GM04503 (cell line): ENCODE measurements at places on chromosomes 13 and 19.

DNA sequence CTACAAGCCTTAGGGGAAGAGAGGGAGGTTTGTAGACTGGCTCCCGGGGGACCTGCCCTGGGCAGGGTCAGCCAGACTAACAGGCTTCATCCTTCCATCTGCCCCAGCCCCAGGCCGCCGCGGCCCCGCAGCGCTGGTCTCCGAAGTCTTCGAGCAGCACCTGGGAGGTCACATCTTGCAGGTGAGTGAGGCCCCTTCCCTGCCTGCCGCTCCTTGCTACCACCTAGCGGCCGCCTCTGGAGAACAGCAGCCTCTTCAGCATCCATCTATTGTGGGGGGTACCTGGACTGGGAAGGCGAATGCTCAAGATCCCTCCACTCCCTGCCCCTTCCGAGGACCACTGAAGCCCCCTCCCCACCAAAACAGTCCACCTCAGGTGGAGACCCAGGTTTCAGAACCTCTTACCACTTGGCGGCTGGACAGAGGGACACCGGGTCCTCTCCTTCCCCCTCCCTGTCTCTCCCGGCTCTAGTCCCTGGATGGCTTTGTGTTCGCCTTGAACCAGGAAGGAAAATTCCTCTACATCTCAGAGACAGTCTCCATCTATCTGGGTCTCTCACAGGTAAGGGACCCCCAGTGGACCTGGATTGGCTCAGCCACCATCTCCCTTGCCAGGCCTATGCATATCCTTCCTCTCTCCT is 12.7 kb downstream of the NPAS1 start:
- DNase-seq = no peak

- no peak for DNase-seq
Observed at GRCh38 chr13:110106726-110107125, 200.2 kb downstream of the COL4A1 start.

- no peak for DNase-seq
Observed at GRCh38 chr19:17580470-17581144, 25.2 kb downstream of the COLGALT1 start.

DNA sequence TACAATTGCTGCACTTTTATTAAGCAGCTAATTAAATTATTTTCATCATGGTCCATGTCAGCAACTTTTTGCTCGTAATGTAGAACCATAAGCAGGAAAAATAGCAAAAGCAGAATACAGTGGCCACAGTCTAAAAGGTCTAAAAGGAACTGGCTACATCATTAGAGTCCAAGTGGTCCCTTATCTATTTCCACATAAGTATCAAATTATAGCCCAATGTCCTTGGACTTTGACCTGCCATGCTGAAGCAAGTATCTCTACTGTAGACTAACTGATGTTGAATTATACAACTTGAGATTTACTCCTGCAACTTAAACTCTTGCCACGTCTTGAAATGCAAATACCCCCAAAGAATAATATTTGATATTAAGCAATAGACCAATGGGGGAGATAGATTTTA is 68.8 kb downstream of the OXGR1 start:
- DNase-seq = no peak

GRCh38 chr19:21328406-21328805 is 804 bp downstream of the ZNF708 start:
- DNase-seq = no peak

DNA sequence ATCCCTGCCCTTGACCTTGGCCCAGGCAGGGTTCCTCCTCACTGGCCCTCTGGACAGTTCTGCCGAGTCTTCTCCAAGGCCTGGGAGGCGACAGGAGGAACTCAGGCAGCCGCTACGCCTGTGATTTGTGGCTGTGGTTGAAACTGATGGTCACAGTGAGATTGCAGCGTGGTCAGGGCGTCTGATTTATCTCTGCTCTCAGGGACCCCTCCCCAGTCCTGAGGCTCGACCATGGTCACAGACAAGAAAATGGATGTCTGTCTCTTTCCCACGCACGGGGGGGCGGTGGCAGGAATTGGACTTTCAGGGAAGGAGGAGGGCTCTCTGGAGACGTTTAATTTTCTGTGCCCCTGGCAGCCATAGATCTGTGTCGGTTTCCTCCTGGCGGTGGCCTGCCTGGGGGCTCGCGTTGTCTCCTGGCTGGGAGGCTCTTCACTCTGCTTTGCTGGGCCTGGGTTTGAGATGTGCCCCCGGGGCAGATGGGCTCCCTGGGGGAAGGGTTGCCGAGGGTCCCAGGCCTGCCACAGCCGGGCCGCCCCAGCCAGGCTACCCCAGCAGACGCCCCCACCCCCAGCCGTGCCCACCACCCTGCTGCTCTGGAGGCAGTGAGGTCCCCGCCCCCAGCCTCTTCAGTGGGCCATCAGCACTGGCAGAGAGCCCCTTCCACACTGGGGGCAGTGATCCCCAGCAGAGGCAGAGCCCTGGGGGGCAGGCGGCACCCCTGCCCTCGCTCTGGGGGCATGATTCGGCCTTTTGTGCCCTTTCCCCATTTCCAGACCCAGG is 167.4 kb downstream of the KDM4B start:
- DNase-seq = no peak

DNA sequence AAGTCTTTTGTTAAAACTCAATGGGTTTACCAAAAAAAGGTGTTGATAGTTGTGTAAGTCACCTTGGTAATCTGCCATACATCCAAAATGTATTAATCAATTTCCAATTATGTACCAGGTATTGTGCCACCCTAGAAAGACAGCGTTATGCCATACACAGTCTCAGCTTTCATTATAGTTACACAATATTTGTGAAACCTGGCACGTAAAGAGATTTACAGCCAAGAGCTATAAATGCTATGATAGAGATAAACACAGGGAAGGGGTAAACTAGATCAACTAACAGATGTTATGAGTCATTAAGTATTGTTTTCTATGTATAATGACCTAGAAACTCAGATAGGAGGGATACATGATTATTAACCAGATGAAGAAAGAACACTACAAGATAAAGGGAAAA is 725.6 kb upstream of the SLITRK5 start:
- DNase-seq = no peak

GRCh38 chr13:112711528-112712265 is 21.9 kb downstream of the ATP11A start:
- DNase-seq = peak; percentile 97

GRCh38 chr19:38073841-38074685 is 150.0 kb downstream of the DPF1 start:
- no peak for DNase-seq

DNA sequence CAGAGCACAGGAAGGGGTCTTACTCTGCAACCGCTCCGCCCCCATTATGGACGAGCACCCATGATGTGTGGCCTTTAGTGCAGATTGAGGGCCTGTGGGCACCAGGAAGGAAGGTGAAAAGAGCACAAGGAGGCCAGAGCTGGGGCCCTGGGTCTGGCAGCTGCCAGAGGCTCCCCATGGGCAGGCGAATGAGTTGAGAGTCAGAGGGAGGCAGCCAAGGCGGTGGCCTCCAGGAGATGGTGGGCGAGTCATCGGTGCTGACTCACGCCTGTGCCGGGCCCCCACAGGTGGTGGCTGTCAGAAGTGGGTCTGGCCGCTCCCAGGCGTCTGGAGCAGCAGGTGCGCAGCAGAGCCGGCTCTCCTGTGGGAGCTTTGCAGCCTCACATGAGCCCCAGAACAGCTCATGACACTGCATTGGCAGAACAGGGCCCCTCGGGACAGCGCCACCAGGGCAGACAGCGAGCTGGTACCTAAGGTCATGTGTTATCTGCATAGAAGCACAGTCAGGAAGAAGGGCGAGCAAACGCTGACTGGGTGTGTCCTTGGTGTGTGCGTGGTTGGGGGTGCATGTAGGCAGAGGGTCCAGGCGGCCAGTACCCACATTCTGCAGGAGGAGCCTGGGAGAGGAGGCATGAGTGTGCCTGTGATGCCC is 68.8 kb downstream of the CHST8 start:
- DNase-seq = no peak

DNA sequence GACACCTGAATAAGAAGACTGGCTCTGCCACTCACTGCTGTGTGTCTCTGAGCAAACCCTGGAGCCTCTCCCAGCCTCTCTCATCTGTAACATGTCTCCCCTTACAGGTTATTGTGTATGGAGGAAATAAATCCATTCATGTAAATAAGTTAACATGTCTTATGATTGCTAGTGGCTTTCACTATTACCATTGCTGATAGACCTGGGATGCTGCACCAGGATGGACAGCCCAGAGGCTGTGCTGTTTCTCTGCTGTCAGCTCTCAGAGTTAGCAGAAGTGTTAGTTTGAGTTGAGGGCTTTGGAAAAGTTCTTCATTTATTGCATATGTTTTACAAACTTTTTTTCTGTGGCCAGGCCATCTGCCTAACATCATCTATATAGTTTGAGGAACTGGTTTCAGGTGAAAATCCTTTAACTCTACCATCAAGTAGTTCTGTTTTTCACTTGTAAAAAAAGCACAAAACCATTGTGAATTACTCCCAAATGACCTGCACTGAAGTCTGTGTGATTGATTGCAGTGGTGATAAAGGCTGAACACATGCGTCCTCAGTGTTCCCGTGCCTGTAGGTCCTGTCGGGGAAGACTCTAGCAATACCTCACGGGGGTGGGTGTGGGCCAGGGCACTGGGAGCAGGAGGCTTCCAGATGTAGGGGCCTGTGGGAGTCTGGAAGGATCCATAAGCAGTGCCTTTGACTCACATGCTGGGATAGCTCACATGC is 24.6 kb downstream of the MPHOSPH8 start:
- no peak for DNase-seq

GRCh38 chr13:50910485-50910805 is 854 bp downstream of the RNASEH2B start:
- DNase-seq = no peak

- DNase-seq = no peak
Observed at GRCh38 chr13:78198821-78199220, 280.2 kb upstream of the EDNRB start.

DNA sequence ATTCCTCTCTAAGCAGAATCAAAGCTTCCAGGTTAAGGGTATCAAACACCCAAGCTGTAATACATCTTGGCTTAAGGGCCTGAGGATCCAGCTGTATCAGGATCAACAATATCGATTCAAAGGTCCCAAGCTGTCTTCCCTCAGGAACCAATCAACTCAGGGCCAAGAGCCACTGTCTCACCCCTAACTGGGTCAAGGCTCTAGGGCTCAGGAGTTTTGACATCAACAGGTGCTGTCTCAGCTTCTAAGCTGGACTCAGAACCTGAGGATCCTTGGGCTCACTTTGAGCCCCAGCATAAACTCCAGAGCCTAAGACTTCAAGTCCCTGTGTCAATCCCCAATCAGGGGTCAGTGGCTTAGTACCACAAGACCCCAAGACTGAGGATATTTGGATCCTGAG is 917 bp downstream of the FBXW9 start:
- no peak for DNase-seq

DNA sequence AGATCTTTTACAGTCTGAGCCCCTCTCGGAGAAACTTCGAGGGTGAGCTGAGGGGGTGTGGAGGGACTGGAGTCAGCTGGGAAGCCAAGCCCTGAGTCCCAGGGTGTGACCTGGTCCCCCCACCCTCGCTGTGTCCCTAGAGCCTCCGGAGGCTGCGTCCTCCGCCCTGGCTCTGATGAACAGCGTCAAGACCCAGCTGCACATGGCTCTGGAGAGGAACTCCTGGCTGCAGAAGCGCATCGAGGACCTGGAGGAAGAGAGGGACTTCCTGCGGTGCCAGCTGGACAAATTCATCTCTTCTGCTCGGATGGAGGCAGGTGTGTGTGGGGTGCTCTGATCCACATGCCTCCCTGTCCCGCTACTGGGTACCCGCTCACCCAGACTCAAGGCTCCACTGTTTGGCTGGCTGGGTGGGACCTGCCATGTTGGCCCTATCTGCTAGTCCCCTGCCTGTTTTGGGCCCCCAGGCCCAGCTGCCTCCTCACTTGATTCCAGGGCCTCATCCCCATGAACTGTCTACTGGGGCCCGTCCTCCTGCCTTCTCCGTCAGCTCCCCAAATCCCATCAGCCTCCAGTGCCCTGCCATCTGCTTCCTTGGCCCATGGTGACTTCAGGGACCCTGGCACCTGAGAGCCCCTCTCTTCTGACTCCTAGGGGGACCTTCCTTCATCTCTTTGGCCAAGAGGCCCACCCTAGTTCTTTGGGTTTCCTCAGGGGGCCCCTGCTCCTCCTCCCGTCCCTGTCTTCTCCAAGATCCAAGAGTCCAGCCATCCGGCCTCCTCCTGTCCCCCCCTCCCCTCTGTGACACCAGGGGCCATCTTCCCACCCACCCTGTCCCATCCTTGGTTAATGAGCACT is 1.5 kb downstream of the CCDC106 start:
- no peak for DNase-seq

GRCh38 chr19:19054939-19055440 is 8.8 kb upstream of the SLC25A42 start:
- DNase-seq = no peak

DNA sequence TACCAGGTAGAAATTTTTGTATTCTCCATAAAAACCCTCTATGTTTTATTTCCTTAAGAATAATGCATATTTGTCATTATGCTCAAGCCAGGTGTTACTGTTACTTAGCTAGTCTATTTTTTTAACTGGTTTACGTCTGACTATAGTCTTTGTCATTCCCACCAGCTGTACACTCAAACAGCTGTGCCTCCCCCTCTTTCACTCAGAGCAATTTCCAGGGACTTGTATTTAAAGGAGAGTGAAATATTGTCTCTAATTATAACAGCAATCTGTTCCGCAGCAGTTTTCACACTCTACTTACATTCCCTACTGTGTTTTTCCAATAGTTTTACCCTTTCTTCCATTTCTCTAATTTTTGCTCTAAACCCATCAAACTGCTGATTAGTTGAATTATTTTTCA is 813.6 kb upstream of the MIR17HG start:
- DNase-seq = no peak

- DNase-seq = no peak
Observed at GRCh38 chr19:18399008-18399407, 1.6 kb upstream of the LRRC25 start.

DNA sequence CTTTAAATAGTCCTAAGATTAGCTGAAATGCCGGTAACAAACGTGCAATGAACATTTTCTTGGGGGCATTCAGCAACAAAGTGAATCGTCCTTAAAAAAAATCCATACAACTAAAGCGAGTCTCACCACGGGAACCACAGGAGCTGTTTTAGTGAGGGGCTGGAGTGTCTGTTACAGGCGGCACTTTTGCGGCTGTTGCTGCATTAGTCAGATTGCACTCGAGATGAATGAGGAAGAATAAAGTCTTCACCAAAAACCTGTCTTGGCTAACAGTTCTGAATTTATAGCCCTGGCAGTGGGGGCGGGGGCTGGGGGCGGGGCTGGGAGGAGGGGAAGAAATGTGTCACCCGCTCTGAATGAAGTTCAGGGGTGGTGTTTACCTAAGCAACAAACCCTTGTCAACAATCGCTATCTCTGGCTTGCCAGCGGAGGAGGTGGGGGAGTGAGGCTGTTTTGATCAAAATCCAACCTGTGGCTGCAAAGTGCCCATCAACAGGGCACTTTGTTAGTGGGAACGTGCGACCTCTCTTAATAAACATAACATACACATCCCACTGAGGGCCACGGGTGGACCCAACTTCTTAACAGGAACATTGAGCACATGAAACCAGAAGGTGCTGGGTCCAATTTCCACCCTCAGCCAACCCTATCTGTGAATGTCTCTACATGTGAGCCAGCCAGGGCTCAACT is 44.5 kb downstream of the RFX2 start:
- no peak for DNase-seq
